ENCODE measurements at places on chromosomes 16 and 17.
A peak's percentile ranks its signal among the peaks of the same experiment; 100 is the strongest.

- DNase-seq: peak; percentile 53
Observed at GRCh38 chr16:4019371-4019791, 96.9 kb downstream of the ADCY9 start.

- no peak for DNase-seq
Observed at GRCh38 chr17:72599891-72600290, 479.1 kb downstream of the SOX9 start.

DNA sequence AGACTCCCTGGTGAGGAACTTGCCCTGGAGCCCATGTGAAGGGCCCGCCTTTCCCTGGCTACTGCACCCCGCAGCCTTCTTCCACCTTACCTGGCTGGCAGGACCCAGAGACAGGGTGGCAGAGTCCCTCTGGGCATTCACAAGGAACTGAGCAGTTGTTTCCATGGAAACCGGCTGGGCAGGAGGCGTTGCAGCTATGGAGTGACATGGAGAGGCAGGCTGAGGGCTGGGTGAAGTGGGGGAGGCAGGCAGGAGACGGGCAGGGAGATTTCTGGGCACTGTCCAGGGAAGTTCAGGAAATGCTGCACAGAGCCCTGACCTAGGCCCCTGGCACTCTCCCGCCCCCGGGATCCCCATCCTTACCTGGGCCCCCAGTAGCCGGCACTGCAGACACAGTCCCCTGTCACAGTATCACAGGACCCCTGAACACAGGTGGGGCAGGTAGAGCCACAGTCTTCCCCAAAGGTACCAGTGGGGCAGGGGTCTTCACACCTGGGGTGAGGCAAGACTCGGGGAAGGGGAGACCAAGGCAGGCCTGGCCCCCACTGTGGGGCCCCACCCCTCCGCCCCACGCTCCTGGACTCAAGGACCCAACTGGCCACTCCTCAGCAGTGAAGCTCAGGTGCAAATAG, 5.9 kb downstream of the SCARF1 start:
- DNase-seq: no peak

DNA sequence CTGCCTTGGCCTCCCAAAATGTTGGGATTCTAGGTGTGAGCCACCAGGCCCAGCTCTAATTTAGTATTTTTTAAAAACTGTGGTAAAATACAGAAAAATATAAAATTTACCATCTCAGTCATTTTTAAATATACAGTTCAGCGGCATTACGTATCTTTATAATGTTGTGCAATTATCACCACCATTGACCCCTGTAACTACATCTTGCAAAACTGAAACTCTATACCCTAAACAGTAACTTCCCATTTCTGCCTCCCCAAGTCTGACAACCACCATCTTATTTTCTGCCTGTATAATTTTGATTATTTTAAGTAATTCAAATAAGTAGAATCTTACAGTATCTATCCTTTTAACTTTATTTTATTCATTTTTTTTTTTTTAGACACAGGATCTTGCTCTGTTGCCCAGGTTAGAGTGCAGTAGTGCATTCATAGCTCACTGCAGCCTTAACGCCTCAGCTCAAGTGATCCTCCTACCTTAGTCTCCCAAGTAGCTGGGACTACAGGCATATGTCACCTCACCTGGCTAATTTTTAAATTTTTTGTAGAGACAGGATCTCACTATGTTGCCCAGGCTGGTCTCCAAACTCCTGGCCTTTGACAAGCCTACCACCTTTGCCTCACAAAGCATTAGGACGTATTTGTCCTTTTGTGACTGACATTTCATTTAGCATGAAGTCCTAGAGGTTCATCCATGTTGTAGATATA, 10.9 kb upstream of the GGA2 start:
- DNase-seq: no peak

GRCh38 chr16:17641990-17642389, 171.2 kb upstream of the XYLT1 start:
- DNase-seq: no peak

DNA sequence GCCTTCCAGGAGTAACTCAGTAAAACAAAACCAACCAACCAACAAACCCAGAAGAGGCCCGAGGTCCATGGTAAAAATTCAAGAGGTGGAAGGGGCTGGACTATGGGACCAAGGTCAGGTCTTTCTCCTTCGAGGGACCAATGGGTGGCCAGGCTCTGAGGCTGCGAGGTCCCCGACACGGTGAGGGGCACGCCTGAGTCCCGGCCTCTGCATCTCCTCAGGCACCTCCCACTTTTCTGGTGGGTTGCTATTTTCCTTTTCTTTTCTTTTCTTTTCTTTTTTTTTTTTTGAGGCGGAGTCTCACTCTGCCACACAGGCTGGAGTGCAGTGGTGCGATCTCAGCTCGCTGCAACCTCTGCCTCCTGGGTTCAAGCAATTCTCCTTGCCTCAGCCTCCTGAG, 18.0 kb downstream of the CD7 start:
- DNase-seq: no peak

- DNase-seq: no peak
Observed at GRCh38 chr16:67703626-67704025, 15.5 kb downstream of the GFOD2 start.

- no peak for DNase-seq
Observed at GRCh38 chr16:3957344-3957980, 76.9 kb upstream of the CREBBP start.

GRCh38 chr17:81040791-81041337, 5.9 kb downstream of the BAIAP2 start:
- DNase-seq: peak; percentile 19

GRCh38 chr16:19710991-19711545, 7.0 kb downstream of the KNOP1 start:
- no peak for DNase-seq

DNA sequence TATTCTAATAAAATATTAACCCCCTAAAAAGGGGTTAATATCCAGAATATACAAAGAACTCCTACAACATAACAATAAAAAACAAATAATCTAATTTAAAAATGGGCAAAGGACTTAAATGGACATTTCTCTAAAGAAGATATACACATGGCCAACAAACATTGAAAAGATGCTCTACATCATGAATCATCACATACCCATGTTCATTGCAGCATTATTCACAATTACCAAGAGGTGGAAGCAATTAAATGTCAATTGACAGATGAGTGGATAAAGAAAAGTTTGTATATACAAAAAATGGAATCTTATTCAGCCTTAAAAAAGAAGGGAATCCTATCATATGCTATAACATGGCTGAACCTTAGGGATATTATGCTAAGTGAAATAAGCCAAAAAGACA, 36.8 kb downstream of the CPD start:
- DNase-seq: no peak

DNA sequence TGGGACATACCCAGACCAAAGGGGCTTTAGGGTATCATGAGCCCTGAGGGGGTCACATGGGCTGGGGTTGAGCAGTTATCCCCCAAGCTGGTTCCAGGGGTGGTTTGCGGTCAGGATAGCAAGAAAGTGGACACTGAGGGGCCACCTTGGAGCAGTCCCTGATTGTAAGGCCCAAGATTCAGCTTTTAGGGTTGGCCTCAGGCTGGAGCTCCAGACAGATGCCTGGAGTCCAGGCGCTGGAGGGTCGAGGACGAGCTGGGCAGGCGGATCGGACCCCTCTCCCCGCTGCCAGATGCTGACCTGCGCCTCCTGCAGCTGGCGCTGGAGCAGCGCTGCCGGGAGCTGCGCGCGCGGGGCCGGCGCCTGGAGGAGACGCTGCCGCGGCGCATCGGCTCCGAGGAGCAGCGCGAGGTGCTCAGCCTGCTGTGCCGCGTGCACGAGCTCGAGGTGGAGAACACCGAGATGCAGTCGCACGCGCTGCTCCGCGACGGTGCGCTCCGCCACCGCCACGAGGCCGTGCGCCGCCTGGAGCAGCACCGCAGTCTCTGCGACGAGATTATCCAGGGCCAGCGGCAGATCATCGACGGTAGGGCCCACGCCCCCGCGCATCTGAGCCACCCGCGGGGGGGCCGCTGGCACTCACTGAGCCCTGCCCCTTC, 10.0 kb downstream of the BTBD17 start:
- DNase-seq: no peak

GRCh38 chr17:50541402-50541715, 5.6 kb upstream of the SPATA20 start:
- no peak for DNase-seq

GRCh38 chr16:81148277-81148676, 52.1 kb upstream of the GCSH start:
- no peak for DNase-seq

DNA sequence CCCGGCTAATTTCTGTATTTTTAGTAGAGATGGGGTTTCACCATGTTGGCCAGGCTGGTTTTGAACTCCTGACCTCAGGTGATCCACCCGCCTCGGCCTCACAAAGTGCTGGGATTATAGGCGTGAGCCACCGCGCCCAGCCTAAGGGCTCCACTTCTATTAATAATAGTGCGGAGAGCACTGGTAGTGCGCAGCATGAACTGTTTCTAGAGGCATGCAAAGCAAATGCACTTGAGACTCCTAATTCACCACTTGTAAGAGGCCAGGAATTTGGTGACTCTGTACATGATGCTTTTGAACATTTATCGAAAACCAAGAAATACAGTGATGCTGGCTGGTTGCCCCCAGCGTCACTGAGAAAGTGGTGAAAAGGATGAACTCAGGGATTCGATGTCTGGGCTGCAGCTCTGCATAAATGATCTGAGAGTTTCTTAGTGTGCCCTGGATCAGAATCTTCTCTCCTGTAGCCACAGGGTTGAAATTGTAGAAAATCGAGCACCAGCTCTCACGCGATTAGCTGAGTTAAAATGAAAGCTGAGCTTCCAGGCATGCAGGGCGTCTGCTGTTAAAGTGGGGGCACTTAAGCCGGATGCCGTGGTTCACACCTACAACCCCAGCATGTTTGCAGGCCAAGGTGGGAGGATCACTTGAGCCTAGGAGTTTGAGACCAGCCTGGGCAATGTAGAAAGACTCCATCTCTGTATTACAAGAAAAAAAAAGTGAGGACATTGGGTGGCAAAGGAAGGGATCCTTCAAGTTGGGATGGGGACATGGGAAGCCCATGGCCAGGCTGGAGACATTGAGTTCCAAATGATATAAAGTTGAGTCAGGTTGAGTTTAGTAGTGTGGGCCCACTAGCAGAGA, 4.8 kb downstream of the RNF213 start:
- no peak for DNase-seq

DNA sequence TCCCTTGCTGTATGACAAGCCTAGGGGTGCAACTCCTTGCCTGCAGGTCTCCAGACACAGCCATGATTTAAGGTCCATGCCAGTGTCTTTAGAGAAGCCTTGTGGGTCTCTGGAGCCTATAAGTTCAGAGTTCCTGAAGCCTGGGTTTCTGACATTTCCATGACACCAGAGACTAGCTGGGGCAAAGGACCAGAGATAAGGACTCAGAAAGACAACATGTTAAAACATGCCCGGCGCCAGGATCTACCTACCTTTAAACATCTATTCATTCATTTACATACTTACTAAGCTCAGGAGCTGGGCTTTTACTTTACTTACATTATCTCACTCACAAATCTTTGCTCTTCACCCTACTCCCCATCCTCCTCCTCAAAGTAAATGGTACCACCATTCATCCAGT, 1.5 kb downstream of the MRPL27 start:
- no peak for DNase-seq

DNA sequence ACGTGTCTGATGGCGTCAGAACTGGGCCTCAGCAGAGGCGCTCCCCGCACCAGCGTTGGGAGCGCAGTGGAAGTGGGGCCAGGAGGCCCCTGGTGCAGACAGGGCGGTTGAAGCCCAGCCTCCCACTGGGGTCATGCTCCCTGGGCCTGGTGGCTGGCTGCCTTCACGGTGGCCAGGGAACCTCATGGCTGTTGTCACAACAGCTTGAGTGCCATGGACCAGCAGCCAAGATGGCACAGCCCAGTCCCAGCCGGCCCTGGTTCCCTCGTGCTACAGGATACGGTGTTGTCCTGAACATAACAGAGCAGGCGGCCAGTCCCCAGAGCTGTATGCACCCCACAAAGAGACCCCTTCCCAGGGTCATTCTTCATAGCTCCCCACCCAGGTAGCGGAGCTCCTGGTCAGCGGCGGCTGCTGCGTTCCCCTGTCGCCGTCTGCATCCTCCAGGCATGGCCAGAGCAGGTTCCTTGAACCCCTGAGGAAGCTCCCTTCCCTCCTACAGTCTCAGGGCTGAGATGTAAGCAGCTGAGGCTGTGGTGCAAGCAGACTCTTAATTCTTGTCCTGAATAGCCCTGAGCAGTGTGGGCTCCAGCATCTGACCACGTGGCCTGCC, 29.7 kb downstream of the NME3 start:
- DNase-seq: no peak

- DNase-seq: no peak
Observed at GRCh38 chr16:84085773-84086172, 31.0 kb downstream of the MBTPS1 start.

DNA sequence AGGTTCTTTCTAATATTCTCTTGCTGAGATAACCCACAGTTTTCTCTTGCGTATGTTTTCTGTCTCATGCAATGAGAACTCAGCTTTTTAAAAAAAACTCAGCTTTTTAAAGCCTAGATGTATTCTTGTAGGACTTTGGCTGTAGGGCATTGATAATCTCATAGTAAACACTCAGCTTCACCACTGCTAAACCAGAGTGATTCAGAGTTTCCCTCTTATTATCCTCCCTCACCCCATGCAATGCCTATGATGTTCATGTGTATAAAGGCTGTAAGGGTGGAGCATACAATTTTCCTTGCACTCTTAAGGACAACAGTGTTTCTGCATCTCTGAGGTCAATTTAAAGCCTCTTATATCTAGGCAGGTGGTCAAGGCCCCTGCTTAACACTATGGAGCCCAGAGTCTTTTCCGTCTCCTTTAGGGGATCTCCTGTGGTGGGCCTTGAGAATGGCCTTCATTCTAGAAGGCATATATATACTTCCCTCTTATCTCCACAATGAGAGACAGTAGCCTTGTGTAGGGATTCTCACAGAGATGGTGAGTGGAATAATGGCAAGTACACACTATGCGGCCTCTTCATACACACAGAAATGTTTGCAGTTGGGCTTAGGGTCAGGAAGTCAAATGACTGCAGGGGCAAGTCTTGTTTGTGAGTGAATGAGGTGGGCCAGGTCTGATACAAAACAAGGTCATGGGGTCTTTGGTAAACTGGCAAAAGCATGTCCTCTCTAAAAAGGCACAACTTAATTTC, 279.6 kb downstream of the HS3ST3A1 start:
- DNase-seq: no peak

DNA sequence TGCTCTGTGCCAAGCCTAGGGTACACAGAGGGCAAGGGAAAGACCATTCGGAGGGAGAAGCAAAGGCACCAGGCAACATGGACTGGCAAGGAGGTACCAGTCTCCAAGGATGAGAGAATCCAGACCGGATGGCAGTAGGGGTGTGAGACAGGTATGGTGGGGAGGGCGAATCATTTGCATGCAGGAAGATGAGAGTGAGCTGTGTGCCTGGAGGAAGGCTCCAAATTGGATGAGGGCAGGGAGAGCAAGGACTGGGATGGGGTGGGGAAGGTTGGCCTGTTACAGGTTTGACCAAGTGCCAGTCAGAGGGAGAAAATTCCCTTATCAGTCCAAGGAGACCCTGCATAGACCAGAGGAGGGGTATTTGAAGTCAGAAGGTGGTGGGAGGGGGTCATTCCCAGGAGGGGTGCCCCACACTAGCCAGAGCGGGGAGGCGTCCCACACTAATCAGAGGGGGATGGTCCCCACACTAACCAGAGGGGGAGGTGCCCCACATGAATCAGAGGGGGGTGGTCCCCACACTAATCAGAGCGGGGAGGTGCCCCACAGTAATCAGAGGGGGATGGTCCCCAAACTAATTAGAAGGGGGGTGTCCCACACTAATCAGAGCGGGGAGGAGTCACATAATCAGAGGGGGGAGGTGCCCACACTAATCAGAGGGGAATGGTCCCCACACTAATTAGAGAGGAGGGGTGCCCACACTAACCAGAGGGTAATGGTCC, 737 bp downstream of the CANT1 start:
- no peak for DNase-seq

All from cardiac fibroblast (primary cell).